ENCODE measurements at places on chromosomes 7 and 10.

GRCh38 chr7:16098058-16098457 lies 323.3 kb downstream of the CRPPA start:
- no peak for DNase-seq

- DNase-seq, result no peak
Measured at GRCh38 chr10:107834706-107835105, 670.2 kb upstream of the SORCS1 start.

- no peak for DNase-seq
Measured at GRCh38 chr10:3774814-3775695, 10.0 kb downstream of the KLF6 start.

- DNase-seq, result peak; percentile 75
Measured at GRCh38 chr7:93117852-93118530, at the start of gene SAMD9. TSS of gene SAMD9 (minus strand) at chr7:93117979. CDS start at chr7:93106097, 11,882 bp downstream.
